Fibroblast of villous mesenchyme (primary cell): ENCODE measurements at places on chromosomes 5 and 9. TPM values are rescaled to one million over a fixed set of nuclear protein-coding genes. Genes with fewer than 3 reads are reported as not detected.

The ANKDD1B gene
- total RNA-seq, result under 0.01 and 0.32 TPM in 2 replicates

GRCh38 chr5:113170707-113171106 is 194.1 kb downstream of the DCP2 start:
- peak; percentile 64 for DNase-seq

DNA sequence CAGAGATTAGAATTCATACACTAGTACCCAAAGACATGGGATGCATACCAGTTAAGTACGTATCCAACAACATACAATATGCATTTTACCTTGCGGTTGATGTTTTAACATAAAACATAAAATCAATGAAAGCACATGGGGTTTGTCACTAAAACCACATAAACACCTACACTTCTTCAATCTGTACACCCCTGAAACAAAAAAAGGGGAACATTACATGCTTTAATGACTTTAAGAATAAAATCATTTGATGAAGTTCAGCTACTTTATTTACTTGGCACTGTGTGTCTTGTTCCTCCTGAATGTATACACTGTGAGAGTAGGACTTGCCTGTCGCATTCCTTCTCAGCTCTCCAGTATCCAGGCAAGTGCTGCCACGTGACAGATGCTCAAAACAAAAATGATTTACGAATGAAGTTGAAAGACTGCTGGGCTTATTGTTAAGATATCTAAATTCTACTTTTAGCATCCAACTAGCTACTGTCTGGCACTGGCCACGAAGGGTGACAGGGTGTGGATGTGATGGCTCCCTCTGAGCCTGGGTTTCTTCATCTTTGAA is 21.0 kb downstream of the TNFSF15 start:
- peak; percentile 23 for DNase-seq

The TMC1 gene
- total RNA-seq, result under 0.01 and 1.3 TPM in 2 replicates

The EGFLAM gene
- 3.0 and 5.5 TPM in 2 replicates for total RNA-seq

DNA sequence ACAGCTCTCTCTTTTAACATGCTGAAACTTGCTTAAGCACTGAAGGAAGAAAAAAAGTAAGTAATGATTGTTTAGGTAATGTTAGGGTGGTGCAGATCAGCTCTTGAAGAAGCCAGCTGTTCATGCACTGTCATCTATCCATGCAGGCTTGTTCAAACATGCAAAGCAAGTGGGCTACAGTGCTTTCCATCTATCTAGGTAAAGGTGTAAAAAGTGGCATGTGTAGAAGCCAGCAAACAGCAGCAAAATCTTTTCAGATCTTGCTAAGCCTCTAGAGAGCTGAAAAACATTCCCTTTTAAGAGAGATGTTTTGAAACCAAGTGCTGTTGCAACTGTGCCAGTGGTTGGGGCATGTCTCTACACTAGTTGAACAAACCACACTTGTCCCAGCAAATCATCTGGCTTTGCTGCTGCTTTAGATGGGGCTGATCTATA is 214.4 kb downstream of the EFNA5 start:
- no peak for DNase-seq

DNA sequence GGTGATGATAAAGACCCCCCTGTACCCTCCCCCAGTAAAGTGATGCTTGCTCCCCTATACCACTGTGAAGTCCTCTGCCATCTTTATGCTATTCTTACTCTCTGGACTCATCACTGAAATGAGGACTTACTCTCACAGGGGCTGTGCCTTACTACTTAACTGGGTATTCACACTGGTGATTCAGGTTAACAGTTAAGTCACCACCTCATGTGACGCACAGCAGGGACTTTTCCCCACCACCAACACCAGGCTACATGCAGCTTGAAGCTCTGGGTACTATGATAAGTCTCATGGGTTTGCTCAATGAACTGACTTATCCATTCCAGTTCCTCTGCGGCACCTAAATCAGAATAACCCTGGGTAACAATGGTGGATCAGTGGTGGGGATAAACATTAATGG is 163.7 kb downstream of the ELAVL2 start:
- no peak for DNase-seq

The CCNI2 gene
- under 0.01 TPM in 1 of 2 replicates, not detected in the other for total RNA-seq

- DNase-seq, result no peak
Measured at GRCh38 chr5:107217721-107218130, 453.0 kb downstream of the EFNA5 start.

DNA sequence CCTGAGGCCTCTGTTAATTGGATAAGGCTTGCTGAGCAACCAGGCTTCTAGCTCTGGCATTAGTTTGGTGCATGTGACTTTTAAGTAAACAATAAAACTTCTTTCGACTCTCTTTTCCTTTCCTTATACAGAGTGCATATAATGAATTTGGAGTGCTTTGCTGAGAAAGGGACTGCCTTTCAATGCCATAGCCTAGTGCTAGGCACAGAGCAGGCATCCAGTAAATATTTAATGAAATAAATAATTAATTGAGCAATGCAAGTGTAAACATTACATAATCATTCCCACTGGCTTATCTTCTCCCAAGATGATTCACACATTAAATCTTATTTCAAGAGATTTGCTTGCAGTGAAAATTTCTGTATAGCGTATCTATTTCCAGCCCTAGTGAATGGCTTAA is 74.1 kb downstream of the NMUR2 start:
- no peak for DNase-seq

DNA sequence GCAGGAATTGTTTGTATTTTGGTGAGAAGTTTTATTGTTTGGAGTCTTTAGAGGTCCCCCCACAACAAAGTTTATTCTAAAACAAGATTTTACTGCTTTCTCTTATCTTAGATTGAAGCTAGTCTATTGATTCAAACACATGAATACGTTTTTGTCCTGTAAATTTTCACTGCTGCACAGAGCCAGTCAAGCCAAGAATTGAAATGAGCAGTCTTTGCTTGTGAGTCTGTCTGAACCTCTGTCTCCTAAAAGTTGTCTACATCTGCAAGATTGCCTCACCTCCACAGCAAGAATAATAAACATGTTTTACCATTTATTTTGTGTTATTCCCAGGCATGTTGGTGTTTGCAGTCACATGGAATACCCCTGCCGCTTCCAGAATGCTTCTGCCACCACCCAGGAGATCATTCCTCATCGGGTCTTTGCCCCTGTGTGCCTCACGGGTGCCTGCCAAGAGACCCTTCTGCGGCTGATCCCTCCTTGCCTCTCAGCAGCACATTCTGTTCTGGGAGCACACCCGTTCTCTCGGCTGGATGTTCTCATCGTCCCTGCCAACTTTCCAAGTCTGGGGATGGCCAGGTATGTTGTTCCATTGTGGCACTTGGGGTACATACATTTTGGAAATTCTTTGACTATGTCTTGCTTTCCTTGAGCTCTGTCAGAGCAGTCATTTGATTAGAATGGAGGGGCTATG is 74.1 kb downstream of the AOPEP start:
- peak; percentile 72 for DNase-seq

The WDR70 gene
- 23.5 and 29.4 TPM in 2 replicates for total RNA-seq

The SLC6A7 gene
- total RNA-seq, result under 0.01 TPM in 2 replicates

The FREM1 gene
- 0.32 and 0.86 TPM in 2 replicates for total RNA-seq

The GCNT4 gene
- 10.6 and 46.2 TPM in 2 replicates for total RNA-seq

DNA sequence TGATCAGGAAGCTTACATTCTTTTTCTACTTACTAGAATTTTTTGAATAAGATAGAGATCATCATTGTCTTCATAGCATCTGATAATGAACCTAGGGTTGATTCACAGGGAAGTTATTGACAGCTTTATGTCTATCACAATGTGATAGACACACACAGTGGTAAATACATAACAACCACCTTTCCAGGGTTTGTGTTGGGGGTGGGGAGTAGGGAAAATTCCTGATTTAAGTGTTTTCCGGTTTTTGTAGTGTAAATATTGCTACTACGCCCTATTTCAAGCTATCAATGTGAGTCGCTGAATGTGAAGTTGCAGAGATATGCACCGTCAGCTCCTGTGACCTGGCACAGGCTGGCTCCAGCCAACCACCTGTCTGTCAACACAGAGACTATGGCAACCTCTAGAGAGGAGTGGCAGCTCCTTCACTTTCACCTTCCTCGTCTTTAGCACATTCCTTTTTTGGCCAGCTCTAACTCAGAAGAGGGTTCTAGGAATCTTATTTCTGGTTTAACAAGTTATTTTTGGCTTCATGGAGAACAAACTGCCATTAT is 224.9 kb downstream of the MAT2B start:
- no peak for DNase-seq

The CDH10 gene
- total RNA-seq, result 0.97 and 2.2 TPM in 2 replicates

GRCh38 chr9:83013867-83014605 is 48.9 kb downstream of the RASEF start:
- peak; percentile 80 for DNase-seq

- DNase-seq, result no peak
Measured at GRCh38 chr9:121268851-121269641, 1.1 kb downstream of the GSN start.

The KIF2A gene
- 58.3 and 69.1 TPM in 2 replicates for total RNA-seq

- DNase-seq, result no peak
Measured at GRCh38 chr9:73743826-73744225, 592.2 kb downstream of the ANXA1 start.

DNA sequence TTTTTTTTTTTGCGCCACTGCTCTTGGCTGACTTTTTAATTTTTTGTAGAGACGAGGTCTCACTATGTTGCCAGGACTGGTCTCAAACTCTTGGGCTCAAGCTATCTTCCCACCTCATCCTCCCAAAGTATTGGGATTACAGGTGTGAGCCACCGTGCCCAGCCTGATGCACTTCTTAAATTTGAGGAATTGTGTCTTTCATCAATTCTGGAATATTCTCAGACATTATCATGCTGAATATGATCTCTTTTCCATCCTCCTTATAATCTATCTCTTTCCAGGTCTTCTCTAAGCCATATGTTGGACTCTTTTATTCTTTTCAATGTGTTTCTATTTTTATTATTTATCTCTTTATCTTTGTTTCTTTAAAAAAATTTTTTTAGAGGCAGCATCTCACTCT is 196.2 kb upstream of the IER5L start:
- DNase-seq, result no peak

DNA sequence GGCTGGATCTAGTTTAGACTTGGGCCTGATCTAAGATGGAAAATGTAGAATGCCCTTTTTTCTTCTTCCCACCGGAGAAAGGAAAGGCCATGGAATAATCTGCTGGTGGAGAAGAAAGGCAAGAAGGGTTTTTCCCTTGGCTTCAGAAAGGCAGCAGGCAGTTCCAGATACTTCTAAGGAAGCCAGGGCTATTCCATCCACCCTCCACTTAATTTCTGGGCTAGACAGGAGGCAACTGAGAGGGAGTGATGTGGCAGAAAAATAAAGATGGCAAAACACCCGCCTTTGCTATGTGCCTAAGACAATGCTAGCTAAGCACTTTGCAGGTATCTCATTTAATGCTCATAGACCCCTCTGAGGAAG is 9.9 kb downstream of the MYOZ3 start:
- no peak for DNase-seq

The DPYSL3 gene
- 126 and 161 TPM in 2 replicates for total RNA-seq

DNA sequence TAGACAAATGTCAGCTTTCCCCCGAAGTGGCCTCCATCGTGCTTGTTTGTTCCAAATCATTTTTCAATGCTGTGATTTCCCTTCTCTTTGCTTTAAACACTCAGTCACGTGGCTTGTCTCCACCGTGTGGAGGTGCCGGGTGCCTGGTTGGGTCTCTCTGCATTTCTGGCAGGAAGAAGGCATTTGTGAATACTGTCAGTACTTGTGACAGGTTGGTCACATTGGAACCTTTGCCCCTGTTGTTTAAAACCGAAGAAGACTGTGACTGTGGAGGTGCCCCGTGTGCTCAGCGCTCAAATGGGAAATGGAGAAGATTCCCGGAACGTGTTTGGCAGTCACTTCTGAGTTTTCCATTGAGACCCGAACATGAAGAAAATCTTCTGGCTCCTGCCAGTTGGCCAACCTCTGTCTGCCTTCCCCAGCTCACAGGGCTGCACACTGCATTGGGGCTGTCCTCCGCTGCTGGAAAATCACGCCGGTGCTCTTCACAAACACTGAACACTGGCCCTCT is 74.6 kb downstream of the LMNB1 start:
- no peak for DNase-seq
